Smooth muscle cell of bladder (primary cell): ENCODE measurements at places on chromosomes 3 and 15. TPM values are rescaled to one million over a fixed set of nuclear protein-coding genes. Genes with fewer than 3 reads are reported as not detected.

PLCH1 gene
- total RNA-seq = under 0.01 TPM in 2 replicates

SEMA3F gene
- 0.14 and 0.92 TPM in 2 replicates for total RNA-seq

ANKRD63 gene
- not detected in 2 replicates for total RNA-seq

LRRN1 gene
- total RNA-seq = not detected in 2 replicates

HTD2 gene
- total RNA-seq = 5.7 and 9.5 TPM in 2 replicates

MUSTN1 gene
- total RNA-seq = not detected in 2 replicates
